ENCODE measurements at places on chromosomes 6 and 20. TPM values are rescaled to one million over a fixed set of nuclear protein-coding genes. Genes with fewer than 3 reads are reported as not detected.

Gene PRSS35
- total RNA-seq = not detected

Gene HLA-DRA
- total RNA-seq = 51.0 TPM

DNA sequence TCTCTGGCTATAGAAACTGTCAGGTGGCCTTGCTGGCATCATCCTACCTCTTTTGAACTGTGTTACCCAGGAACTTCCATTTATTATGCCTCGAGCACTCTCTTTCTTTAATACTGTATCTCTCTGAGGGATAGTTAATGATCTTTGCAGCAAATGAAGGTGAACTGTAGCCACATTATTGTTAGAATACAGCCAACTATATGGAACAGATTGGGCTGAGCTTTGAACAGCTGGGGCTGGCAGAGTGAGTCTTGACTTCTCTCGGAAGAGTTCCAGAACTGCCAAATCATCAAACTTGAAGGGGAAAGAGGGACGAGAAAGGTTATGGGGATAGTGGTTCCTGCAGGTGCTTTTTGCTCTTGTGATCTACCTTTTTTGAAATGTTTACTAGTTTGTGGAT lies 237.7 kb downstream of the PRL start:
- no peak for DNase-seq

DNA sequence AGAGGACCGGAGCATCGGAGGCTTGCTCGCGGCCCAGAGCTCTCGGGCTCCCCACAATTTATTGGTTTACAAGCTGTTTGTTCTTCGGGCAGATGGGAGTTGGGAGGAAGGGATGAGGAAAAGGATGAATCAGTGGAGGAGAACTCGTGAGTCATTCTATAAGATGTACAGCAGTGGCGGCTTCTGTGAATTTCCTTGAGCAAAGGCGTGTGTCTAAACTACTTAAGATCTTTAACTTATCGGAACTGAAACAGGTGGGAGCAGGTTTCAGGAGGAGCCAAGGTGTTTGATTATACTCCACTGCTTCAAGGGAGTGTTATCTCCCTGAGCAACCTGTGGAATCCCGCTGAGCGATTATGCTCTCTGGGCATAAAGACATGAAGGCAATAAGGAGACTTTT lies 50.5 kb upstream of the IBTK start:
- DNase-seq = no peak

DNA sequence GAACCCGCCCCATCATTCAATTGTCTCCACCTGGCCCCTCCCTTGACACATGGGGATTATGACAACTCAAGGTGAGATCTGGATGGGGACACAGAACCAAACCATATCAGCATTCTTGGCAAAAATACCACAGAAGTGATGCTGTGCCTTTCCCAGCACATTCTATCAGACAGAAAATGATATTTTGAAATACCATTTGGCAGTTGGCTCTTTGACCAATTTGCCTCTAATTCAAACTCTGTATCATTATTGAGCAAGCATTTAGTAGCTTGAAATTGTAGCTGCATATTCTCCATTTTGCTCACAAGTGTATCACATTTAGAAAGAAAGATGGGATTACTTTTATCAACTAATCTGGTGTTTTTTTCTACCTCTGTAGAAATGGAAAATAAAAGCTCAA lies 64.0 kb downstream of the PLCB1 start:
- no peak for DNase-seq

- no peak for DNase-seq
Observed at GRCh38 chr6:108277831-108278230, 17.0 kb upstream of the SNX3 start.

DNA sequence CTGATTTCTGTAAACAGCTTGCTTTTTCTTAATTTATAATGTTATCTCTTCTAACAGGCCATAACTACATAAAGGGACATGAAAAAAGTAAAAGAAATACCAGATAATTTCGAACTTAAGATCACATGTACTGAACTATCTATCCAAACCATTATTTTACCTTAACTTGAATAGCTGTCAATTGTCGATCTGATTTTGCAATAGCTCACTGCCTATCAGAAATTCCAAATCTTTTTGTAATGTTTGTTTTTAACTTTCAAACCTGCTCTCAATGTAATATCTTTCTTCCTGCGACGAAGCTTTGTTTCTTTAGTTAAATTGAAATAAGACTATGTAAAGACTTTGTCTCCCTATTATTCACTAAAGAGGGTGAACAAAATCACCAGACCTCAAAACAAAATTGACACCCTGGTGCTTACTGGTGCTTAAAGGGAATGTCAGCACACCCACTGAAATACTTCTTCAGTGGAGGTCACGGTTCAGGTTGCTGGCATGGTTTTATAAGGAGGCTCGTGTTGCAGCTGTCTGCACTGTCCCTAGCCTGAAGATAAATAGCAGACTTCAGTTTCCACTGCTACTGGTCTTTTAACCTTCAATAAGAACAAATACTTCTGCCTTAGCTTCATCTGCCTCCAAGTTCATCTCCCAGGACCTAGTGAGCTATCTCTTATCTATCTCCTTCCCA lies 117.5 kb upstream of the QKI start:
- DNase-seq = no peak

GRCh38 chr20:37323985-37324384 lies 22.0 kb upstream of the SRC start:
- no peak for DNase-seq

DNA sequence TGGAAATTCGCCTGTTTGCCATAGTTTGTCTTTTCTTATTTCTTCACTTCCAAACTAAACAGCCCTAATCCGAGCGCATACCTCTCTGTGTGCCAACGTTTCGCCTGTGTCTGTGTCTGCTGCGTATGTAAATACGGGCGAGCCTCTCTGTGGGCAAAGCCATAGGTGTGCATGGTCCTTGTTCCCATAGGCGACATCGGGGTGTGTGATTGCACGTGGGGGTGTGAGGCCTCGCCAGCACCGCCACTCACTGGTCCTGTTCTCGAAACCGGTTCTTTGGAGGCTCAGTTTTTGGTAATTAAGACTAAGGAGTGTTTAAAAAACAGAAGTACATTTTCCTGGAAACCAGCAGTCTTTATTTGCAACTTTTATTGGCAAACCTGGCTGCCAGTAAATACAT lies 6.0 kb upstream of the FOXC1 start:
- DNase-seq = no peak

- no peak for DNase-seq
Observed at GRCh38 chr6:140812636-140813035, 1320.1 kb upstream of the GJE1 start.

- DNase-seq = no peak
Observed at GRCh38 chr20:12237772-12238171, 320.1 kb downstream of the BTBD3 start.

DNA sequence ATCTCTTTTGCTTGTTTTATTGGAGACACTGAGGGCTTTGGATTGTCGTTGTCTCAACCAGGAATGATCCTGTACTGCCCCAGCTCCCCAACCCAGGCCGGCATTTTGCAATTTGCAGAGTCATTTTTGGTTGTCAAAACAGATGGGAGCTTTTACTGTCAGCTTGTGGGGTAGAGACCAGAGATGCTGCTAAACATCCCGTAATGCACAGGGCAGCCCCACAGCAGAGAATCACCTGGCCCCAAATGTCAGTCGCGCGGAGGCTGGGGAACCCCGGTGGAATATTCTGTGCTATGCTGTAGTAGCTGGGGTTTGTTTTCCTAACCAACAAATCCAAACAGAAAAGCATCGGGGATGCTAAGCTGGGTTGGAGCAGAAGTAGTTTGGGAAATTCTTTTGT lies 99.7 kb downstream of the TSHZ2 start:
- no peak for DNase-seq

Measured in CD4-positive, alpha-beta T cell (primary cell).